Diencephalon (tissue), 1 donor: ENCODE measurements at places on chromosomes 3 and 15. TPM values are rescaled to one million over a fixed set of nuclear protein-coding genes. Genes with fewer than 3 reads are reported as not detected.

Gene RASL12
- 6.2 TPM for total RNA-seq

Gene TMEM39A
- total RNA-seq = 13.4 TPM

Gene ACOX2
- 5.1 TPM for total RNA-seq

Gene SEMA6D
- 83.0 TPM for total RNA-seq

Gene RARRES1
- total RNA-seq = 1.4 TPM

Gene ARHGAP11A
- 14.1 TPM for total RNA-seq

Gene ARL14
- not detected for total RNA-seq

Gene CCDC33
- total RNA-seq = 1.6 TPM

Gene DCBLD2
- 55.1 TPM for total RNA-seq

Gene IL17RE
- total RNA-seq = 1.4 TPM

Gene GABRR3
- not detected for total RNA-seq

Gene GOLGA8J
- 0.23 TPM for total RNA-seq

Gene ILDR1
- total RNA-seq = not detected

Gene CPN2
- not detected for total RNA-seq

Gene PRR20G
- total RNA-seq = not detected

Gene C3orf20
- 0.23 TPM for total RNA-seq

Gene KBTBD8
- 18.5 TPM for total RNA-seq

Gene ZNF860
- 6.7 TPM for total RNA-seq

Gene SLC24A5
- 0.92 TPM for total RNA-seq

Gene FSIP1
- 22.6 TPM for total RNA-seq

Gene SNX22
- total RNA-seq = 12.5 TPM

Gene EFHB
- 1.6 TPM for total RNA-seq

Gene TERC
- 71.0 TPM for total RNA-seq
